CD4-positive, alpha-beta T cell treated with Interleukin-6 for 4 hours (primary cell): ENCODE measurements at places on chromosomes 7 and 10.

DNA sequence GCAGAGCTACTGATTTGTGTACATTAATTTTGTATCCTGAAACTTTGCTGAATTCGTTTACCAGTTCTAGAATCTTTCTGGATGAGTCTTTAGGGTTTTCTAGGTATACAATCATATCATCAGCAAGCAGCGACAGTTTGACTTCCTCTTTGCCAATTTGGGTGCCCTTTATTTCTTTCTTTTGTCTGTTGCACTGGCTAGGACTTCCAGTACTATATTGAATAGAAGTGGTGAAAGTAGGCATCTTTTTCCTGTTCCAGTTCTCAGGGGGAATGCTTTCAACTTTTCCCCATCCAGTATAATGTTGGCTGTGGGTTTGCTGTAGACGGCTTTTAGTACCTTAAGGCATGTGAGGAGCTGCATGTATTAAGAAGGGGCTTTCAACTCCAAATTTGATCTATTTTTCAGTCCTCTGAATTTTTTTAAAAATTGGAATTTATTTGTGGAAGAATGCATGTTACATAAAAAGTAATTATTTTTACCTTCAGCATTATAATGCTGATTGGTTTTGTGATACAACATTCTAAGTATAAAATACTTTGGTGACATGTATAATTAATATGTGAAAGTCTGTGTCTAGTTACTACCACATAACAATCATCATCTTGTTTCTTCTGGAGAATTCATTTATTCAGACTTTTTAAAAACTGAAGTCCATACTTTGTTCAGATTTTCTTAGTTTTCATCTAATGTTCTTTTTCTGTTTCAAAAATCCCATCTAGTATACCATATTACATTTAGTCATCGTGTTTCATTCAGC is 49.6 kb downstream of the CPED1 start:
- no peak for DNase-seq

DNA sequence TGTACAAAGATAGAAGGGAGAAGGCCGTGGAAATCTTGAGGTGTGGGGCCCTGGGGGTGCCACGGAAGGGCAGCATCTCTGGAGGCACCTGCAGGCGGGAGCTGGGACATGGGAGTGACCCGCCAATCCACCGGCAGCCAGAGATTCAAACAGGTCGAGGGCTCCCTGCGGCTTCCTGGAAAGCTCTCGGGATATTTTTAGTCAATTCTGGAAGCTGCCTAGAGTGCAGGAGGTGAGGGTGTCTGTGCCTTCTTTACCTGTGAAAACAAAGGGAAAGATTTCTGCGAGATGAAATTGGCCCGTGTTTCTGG is 16.6 kb downstream of the MNX1 start:
- no peak for DNase-seq

DNA sequence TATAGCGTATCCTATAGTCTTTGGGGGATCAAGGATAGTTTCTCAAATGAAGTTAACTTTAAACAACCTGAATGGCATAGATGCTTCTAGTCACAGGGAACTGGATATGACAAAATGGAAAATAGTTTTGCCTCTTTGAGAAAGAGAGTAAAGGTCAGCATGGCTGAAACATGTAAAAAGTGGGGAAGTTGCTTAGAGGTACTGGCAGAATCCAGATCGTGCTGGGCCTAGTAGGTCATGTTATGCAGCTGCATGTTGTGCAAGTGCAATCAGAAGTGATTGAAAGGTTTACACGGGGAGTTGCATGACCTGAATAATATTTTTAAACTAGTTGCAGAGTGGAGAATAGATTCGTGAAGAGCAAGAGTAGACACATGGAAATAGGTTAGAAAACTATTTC is 201.1 kb upstream of the HDAC9 start:
- no peak for DNase-seq

- no peak for DNase-seq
Measured at GRCh38 chr10:132027423-132027983, 38.2 kb upstream of the JAKMIP3 start.

GRCh38 chr7:159191236-159191635 is 46.6 kb upstream of the VIPR2 start:
- DNase-seq, result no peak

- no peak for DNase-seq
Measured at GRCh38 chr10:10138685-10139084, 879.0 kb upstream of the CELF2 start.

- no peak for DNase-seq
Measured at GRCh38 chr7:87959336-87959735, 25.3 kb downstream of the ADAM22 start.

DNA sequence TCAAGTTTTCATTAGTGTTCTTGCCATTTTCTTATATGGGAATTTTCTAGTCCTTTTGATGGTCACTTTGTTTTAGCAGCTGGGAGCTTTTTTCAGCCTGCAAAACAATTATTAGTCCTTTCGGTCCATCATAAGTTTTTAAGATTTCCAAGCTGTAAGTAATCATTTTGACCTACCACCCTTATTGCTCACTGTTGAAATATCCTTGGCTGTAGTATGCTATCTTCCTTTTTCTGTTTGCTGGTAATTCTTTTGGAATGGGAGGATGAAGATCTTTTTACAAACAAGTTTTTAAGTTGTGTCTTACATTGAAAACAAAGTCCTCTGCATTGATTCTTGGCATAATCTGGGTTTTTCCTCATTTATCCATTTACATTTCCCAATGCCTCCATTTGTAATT is 24.0 kb downstream of the BZW2 start:
- no peak for DNase-seq

GRCh38 chr7:13603661-13604060 is 385.8 kb downstream of the ETV1 start:
- DNase-seq, result no peak

GRCh38 chr10:74233281-74233680 is 82.3 kb downstream of the ADK start:
- DNase-seq, result no peak

- DNase-seq, result peak; percentile 77
Measured at GRCh38 chr10:103772096-103772845, 83.1 kb downstream of the SH3PXD2A start.

GRCh38 chr7:128027485-128027980 is 3.7 kb downstream of the LRRC4 start:
- no peak for DNase-seq

DNA sequence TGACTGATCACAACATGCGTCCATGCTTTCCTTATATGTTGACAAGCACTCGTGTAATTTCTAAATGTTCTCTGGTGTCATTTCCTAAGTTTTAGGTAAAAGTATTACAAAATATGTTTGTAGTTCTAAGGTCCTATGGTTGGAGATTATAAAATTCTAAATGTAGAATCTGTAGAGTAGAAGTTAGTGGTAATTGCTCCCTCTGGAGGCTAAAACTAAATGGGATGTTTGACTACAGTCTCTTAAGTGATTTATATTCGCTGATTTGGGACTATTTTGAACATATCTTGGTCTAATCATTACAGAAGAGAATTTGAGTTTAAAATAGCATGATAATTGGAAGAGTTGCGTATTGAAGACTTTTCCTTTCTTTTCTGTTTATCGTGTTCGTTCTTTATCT is 74.1 kb downstream of the ZMYND11 start:
- no peak for DNase-seq

DNA sequence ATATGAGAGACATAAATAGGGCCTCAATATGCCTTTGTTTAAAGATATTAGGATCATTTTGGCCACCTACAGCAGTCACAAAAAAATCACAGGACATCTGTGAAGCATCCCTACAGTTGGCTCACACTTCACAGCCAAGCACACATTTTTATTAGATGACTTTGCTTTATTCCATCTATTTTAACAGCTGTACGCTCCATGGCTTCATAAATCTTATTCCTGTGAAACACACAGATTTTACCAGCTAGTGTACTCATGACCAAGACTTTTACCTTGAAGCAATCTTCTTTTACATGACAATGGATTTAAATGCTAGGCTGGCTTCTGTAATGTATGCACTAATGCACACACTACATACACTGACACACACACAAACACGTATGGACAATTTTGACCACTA is 254.8 kb upstream of the PITRM1 start:
- DNase-seq, result no peak

DNA sequence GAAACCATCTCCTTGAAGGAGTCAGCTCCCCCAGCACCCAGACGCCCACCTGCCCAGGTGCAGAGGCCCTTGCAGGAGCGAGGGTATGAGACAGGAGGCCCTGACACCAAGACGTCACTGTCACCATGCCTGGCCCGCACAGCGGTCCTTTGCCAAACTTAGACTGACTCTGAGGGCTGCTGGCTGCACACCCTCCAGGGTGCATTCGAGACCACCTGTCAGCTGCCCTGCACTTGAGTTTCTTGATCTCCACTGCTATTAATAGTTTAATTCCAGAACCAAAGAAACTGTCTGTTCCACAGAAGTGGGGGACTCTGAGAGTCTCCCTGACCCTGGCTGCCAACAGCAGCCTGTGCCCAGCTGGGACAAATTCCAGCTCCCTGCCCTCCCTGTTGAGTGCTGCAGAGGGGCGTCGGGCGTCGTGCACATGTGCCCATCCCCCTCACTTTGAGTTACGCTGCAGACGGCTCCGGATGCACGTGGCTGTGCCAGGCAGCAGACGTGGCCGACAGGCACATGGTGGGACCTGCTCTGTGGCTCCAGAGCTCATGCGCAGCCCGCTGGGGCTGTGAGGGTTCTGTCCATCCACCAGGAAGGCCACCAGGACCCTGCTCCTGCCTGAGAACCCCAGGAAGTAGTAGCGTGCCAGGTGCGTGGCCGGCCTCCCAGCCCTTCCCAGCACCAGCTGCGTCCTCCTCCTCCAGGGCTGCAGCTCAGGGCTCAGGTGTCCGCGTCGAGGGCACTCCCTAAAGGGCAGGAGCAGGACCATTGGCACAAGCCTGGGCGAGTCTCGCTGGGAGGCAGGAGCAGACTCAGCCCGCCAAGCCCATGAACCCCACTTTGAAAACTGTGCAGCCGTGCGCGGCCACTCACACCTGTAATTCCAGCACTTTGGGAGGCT is 24.8 kb downstream of the ELFN1 start:
- DNase-seq, result no peak

DNA sequence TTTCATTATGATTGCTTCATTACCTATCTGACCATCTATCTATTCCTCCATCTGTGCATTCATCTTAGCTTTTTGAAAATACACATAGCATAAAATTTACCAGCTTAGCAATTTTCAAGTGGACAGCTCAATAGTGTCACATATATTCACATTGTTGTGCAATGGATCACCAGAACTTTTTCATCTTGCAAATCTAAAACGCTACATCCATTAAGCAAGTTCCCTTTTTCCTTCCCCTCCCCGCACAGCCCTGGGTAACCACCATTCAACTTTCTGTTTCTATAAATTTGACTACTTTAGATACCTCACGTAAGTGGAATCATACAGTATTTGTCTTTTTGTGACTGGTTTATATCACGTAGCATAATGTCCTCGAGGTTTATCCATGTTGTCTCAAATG is 78.0 kb upstream of the ADRB1 start:
- no peak for DNase-seq
